ENCODE measurements at places on chromosomes 6 and 20.
A peak's percentile ranks its signal among the peaks of the same experiment; 100 is the strongest.

- DNase-seq, result peak; percentile 40
Observed at GRCh38 chr6:127554435-127555006, 22.5 kb upstream of the C6orf58 start.

GRCh38 chr20:47546184-47547033 is 44.7 kb downstream of the NCOA3 start:
- no peak for DNase-seq

GRCh38 chr6:165984729-165985275 is 182.8 kb downstream of the TBXT start:
- no peak for DNase-seq

GRCh38 chr20:33947709-33948295 is 45.9 kb upstream of the RALY start:
- peak; percentile 64 for DNase-seq

DNA sequence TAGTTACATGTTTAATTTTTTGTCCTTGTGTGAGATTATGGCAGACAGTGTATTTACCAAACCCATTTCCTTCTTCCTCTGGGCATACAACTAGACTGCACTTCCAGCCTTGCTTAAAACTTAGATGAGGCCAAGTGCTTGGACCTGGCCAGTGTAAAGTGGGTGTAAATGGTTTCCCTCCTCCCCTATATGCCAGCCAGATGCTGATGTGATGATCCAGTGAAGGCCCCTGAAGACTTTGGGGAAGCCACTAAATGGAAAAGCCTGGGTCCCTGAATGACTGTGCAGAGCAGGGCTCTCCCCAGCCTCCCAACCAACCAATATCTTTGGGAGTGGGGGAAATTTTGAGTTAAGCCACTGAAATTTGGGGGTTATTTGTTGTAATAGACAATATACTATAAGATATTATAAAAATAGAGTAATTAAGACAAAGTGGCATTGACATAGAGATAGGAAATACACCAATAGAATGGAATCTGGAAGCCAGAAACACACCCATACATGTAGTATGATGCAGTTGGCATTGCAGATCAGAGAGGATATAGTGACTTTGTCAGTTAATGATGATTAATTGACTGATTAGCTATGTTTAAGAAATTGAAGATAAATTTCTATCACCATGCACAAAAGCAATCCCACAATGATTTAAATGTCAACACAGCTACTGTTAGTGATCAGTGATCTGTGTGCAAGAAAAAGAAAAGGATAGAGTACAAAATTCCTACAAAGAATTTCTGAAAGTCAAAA is 10.4 kb upstream of the SNX9 start:
- no peak for DNase-seq

DNA sequence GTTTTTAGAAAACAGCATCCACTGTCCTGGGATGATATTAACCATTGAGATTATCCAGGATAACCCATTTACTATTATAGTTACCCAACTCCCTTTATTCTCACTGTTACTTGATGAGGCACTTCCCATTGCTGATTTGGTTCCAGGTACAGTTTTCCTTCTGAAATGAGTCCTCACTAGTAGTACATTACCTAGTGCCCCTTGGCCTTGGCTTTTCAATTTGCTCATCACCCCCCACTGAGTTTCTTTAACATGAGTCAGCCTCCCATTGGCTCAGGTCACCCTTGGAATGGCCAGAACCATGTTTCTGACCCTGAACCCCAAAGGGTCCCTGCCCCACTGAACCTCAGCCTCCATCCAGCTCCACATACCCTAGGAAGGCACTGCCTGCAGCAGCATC is 28.4 kb downstream of the MDGA1 start:
- DNase-seq, result no peak

DNA sequence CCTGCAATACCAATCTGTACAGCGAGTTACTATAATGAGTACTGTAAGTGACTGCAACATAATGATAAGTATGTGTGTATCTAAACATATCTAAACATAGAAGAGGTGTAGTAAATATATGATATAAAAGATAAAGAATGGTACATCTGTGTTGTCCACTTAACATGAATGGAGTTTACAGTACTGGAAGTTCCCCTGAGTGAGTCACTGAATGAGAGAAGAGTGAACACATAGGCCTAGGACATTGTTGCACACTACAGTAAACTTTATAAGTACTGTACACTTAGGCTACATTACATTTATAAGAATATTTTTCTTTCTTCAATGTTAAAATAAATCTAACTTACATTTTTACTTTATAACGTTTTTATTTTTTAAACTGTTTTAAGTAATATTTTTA is 380.4 kb downstream of the MMUT start:
- DNase-seq, result no peak

DNA sequence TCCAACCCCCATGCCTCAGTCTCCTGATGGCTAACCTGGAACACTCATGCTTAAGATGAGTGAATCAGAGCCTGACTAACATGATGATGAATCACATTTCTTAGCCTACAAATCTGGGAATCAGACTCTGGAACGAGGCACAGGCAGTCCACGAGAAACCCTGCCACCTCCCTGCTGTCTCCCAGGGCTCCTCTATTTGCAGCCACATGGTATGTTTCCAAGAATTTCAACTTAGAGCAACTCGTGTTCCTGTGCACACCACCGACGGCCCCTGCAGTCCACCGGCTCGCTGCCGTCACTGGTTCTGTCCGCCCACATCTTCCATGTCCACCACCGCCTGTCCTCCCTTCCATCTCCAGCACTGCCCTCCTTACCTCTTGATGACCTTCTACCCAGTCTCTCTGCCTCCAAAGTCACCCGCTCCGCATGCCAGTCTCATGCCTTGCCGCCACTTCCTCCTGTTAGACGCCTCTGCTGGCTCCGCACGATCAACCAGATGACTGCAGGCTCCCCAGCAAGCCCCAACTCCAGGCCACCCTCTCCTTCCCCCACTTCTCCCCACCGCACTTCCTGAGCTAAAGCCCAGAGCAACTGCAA is 87.6 kb downstream of the AGPAT4 start:
- DNase-seq, result no peak

DNA sequence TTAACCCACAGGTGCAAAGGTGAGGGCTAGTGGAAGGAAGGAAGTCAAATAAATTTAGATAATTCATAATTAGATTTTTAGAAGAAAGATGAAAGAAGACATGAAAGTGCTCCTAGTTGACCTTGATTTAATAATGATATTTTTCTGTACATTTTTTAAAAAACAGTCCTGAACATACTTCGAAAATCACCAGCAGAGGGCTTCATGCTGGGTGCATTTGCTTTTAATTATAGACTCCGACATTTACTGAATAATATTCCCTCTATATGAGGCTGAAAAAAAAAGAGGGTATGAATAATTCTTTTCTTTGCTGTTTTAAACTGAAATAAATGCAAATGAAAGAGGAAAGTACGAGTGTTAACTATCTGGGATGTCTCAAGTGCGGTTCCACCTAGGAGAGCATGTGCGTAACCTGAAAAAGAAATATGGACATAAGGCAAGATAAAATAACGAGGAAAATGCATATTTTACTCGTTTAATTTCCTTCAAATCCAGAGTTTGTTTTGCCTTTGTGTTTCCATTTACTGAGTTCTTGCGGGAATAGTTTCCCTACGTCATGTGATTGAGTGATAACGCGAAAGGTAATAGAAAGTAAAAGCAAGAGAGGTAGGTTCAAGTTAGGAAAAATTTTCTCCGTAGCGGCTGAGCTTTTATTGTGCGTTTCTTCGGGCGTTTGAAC is 3.1 kb upstream of the TFAP2B start:
- DNase-seq, result no peak

GRCh38 chr6:28589957-28590349 is 64.3 kb downstream of the GPX5 start:
- no peak for DNase-seq

- no peak for DNase-seq
Observed at GRCh38 chr6:5570641-5571040, 309.3 kb downstream of the FARS2 start.

GRCh38 chr20:52804497-52805295 is 167.5 kb upstream of the TSHZ2 start:
- no peak for DNase-seq

DNA sequence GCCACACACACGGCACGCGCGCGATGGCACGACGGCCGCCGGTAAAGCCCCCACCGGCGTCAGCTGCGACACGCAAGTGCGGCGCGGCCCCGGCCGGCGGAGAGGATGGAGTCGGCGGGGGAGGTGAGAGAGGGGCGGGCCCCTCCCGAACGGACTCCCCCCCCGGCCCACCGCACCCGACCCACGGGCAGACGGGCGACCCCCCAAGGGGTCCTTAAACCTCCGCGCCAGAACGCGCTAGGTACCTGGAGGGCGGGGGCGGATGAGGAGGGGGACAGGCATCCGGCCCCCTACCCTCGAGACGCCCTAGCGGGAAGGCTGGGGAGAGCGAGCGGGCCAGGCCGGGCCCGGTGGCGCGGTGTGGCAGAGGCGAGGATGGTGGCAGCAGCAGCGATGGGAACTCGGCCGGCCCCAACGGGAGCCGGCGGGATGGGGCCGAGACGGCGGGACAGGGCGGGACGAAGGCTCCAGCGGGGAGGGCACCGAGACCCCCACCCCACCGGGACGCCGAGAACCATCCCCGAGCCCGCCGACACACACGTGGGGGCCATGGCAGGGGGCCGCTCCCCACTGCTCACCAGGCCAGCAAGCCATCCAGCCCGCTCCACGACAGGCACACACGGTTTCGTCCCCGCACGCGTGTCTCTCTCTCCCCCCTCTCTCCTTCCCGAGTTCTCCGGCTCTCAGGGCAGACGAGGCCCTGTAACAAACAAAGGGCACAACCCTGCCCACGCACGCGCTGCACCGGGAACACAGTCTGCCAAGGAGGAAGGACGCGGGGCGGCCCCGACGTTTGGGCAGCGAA is 1515.4 kb upstream of the DEFB115 start:
- no peak for DNase-seq

- no peak for DNase-seq
Observed at GRCh38 chr6:20866935-20867703, 332.9 kb downstream of the CDKAL1 start.

GRCh38 chr6:109478841-109479624 is 4.0 kb downstream of the ZBTB24 start:
- DNase-seq, result no peak

GRCh38 chr6:140988780-140989179 is 1143.9 kb upstream of the GJE1 start:
- no peak for DNase-seq

DNA sequence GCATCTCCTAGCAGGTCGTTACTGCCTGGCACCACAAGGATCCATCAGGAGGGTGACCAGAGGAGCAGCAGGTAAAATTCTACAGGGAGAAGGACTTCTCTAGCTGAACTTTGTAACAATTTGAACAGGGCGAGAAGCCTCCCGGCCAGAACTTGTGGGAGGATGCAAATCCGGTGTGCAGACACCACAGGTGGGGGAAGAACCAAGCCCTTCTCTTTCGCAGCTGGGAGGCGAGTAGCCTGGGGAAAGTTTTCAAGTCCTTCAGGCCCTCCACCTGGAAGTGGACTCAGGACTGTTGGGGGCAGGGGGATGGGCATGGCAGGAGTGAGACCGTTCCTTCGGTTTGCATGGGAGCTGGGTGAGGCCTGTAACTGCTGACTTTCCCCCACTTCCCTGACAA is 42.7 kb upstream of the FAM210B start:
- DNase-seq, result no peak

GRCh38 chr6:169069356-169069755 is 184.3 kb downstream of the THBS2 start:
- DNase-seq, result no peak

GRCh38 chr6:14254505-14254904 is 136.9 kb downstream of the CD83 start:
- DNase-seq, result peak; percentile 74

- DNase-seq, result peak; percentile 63
Observed at GRCh38 chr6:149628875-149629510, 19.5 kb downstream of the KATNA1 start.

DNA sequence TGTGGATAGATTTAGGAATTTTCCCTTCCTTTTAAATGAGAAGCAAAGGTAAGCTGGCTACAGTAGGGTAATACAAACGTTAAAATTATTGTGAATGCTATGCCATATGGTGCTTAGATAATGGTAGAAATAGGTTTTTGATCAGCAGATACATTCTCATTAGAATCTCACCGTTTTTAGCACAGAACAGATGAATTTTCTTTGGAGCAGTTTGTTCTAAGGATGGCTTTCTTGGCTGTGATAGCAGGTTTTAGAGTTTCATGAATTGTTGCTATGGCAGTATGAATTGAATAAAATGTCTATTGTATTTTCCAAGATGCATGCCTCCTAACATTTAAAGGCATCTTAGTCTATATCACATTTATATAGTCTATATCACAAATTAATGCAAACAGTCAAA is 1394.5 kb downstream of the EPHA7 start:
- no peak for DNase-seq

GRCh38 chr6:113650610-113650979 is 206.6 kb upstream of the MARCKS start:
- DNase-seq, result no peak

GRCh38 chr6:167925026-167925425 is 72.4 kb upstream of the KIF25 start:
- DNase-seq, result no peak

DNA sequence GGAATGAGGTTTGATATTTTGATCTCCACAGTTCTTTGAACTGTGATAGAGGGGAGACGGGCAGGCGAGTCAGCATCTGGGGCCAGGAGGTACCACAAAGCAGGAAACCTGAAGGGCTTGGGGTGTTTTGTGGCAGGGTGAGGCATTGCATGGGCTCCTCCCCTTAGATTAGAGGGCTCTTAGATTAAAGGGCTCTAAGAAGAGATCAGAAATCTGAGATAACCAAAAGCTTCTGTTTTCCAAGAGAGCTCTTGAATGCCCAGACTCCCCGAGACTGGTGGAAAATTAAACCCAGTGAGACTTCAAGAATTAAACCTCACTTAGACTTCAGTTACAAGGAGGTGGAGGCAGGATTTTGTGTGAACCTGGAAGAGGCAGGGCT is 2.4 kb upstream of the GPX5 start:
- DNase-seq, result no peak

DNA sequence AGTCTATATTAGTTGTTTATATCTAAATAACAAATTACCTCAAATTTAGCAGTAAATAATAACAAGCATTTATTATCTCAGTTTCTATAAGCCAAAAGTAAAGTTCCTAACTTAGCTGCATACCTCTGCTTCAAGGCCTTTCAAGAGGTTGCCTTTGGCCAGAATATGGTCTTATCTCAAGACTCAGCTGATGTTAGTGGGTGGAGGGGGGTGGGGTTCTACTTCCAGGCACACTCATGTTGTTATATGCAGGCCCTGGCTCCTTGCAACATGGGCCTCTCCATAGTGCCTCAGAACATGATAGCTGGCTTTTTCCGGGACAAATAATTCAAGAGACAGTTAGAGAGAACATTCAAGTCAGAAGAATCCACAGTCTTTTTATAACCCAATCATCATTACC is 266.0 kb downstream of the ADGRB3 start:
- DNase-seq, result no peak

- DNase-seq, result no peak
Observed at GRCh38 chr6:73032586-73032985, 192.7 kb downstream of the KHDC1L start.

All from GM12865 (cell line).